ENCODE measurements at places on chromosomes 4 and X. TPM values are rescaled to one million over a fixed set of nuclear protein-coding genes. Genes with fewer than 3 reads are reported as not detected.

HAND2 gene
- total RNA-seq = not detected

MAGEA4 gene
- total RNA-seq = not detected

SRPK3 gene
- total RNA-seq = not detected

ANKRD50 gene
- 0.07 TPM for total RNA-seq

CT83 gene
- total RNA-seq = not detected

LRIT3 gene
- 0.15 TPM for total RNA-seq

GRID2 gene
- total RNA-seq = not detected

DCAF12L2 gene
- not detected for total RNA-seq

RAB41 gene
- not detected for total RNA-seq

HS6ST2 gene
- total RNA-seq = 1.3 TPM

FGF5 gene
- total RNA-seq = not detected

CDX4 gene
- not detected for total RNA-seq

USP9X gene
- total RNA-seq = 47.3 TPM

ZNF711 gene
- 0.54 TPM for total RNA-seq

WDR17 gene
- 0.69 TPM for total RNA-seq

CYLC1 gene
- total RNA-seq = not detected

JCHAIN gene
- not detected for total RNA-seq

ZNF630 gene
- 0.54 TPM for total RNA-seq

SSX3 gene
- total RNA-seq = not detected

ERAS gene
- total RNA-seq = not detected

PCSK1N gene
- 0.56 TPM for total RNA-seq

POU4F2 gene
- total RNA-seq = not detected

VEGFD gene
- total RNA-seq = not detected

CLNK gene
- not detected for total RNA-seq

MMRN1 gene
- 0.27 TPM for total RNA-seq

CDKL5 gene
- total RNA-seq = 0.68 TPM

NEK1 gene
- 13.4 TPM for total RNA-seq

CCDC120 gene
- 6.5 TPM for total RNA-seq

RNF150 gene
- 0.25 TPM for total RNA-seq

PPEF1 gene
- not detected for total RNA-seq

MAGEB5 gene
- not detected for total RNA-seq

VSIG1 gene
- 3.0 TPM for total RNA-seq

AMER1 gene
- total RNA-seq = 6.5 TPM

SHROOM4 gene
- not detected for total RNA-seq

SSX2B gene
- not detected for total RNA-seq

CXCL6 gene
- total RNA-seq = not detected

FREM3 gene
- total RNA-seq = 0.05 TPM

BCORL1 gene
- total RNA-seq = 6.1 TPM

RTL5 gene
- total RNA-seq = 0.07 TPM
